ENCODE measurements at places on chromosomes 4 and X. TPM values are rescaled to one million over a fixed set of nuclear protein-coding genes. Genes with fewer than 3 reads are reported as not detected.

DNA sequence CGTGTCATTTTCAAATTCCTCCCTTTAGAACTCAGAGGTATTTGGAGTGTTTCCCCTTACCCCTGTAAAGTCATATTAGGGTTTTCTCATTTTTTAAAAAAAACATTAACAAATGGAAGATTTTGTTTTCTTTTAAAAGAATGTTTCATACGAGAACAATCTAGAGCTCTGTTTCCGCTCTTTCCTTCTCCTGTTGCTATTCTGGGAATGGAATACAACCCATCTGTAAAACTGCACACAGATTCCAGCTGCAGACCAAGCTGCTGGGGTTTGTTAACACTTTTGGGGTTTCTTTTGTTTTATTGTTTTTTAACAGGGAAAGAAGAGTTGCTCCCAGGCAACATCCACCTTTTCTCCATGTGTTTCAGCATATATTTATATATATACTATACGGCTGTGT, 61.3 kb downstream of the HCCS start:
- DNase-seq, result no peak

GRCh38 chr4:115851918-115852766, 738.7 kb upstream of the NDST4 start:
- DNase-seq, result peak; percentile 68

DNA sequence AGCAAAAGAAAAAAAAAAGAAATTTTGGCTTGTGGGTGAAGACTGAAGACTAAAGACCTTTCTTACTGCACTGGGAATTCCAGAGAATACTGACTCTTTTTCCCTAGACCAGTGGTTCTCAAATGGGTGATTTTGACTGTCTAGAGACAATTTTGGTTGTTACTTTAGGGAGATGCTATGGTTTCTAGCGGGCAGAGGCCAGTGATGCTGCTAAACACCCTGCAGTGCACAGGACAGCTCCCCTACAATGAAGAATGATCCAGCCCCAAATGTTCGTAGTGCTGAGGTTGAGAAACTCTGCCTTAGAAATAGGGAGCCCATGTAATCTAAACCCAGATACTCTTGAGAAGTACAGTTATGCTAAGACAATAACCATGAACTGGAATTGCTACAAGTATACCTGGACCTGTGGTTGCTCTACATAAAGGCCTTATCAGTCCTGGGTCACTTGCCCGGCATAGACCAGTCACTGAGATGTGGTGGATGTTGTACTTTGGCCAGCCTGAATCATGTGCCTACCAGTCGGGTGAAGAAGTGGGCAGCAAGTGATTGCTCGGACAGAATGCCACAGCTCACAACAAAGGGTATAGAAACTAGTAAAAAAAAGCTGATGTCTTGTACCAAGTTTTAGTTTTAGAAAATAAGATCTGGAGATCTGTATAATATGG, 16.0 kb downstream of the ARHGAP10 start:
- no peak for DNase-seq

DNA sequence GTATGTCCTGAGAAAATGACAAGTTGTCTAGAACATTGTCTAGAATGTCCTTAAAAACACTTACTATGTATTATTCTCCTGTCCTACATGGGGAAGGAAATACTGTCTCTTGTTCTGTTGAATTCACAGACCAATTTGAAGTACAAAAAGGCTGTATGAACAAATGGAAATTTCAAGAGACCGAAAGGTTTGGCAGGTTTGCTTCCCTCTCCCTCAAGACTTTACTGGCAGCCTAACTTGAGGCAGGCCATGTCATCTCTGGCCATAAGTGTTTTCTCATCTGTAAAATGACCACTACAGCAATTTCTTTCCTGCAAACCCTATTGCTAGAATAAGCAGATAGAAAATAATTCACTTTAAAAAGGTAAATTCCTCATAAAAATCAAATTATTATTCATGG, 191.2 kb upstream of the BMP3 start:
- DNase-seq, result no peak

PABPC1L2B gene
- not detected for total RNA-seq

RPS6KA6 gene
- not detected for total RNA-seq

GRIA2 gene
- total RNA-seq, result not detected

Data from activated CD4-positive, alpha-beta T cell treated with anti-CD3 and anti-CD28 coated beads, Interleukin-2, amount 10 ng/mL, durations not matched to agents 24 days and 14 days (primary cell).